A549 treated with Mapracorat at 1 μM for 4 hours (cell line): ENCODE measurements at places on chromosomes 3 and 15. TPM values are rescaled to one million over a fixed set of nuclear protein-coding genes. Genes with fewer than 3 reads are reported as not detected.

The CYP8B1 gene
- total RNA-seq: not detected in 5 replicates

The PIERCE2 gene
- total RNA-seq: 3.9 to 5.0 TPM (median 4.2 TPM) in 5 replicates

The TMEM89 gene
- not detected in 5 replicates for total RNA-seq

The HTR3E gene
- total RNA-seq: not detected in 5 replicates

The PLA2G4E gene
- total RNA-seq: not detected in 5 replicates

The IL17RB gene
- total RNA-seq: 0.75 to 1.2 TPM (median 0.86 TPM) in 5 replicates

The ATP2B2 gene
- total RNA-seq: 0.06 to 0.22 TPM (median 0.09 TPM) in 5 replicates

The HYAL1 gene
- 0.32 to 1.00 TPM (median 0.61 TPM) in 5 replicates for total RNA-seq

The TMC3 gene
- not detected in 5 replicates for total RNA-seq

The LRTM1 gene
- not detected in 5 replicates for total RNA-seq

The P2RY1 gene
- 0.35 to 0.52 TPM (median 0.49 TPM) in 5 replicates for total RNA-seq

The ENTPD3 gene
- 0.05 TPM in 1 of 5 replicates, not detected in the others for total RNA-seq

The ZIC1 gene
- 0.02 TPM in 1 of 5 replicates, not detected in the others for total RNA-seq

The ROPN1 gene
- not detected in 5 replicates for total RNA-seq

The CIB2 gene
- 25.7 to 28.9 TPM (median 27.6 TPM) in 5 replicates for total RNA-seq

The ZKSCAN7 gene
- total RNA-seq: not detected in 5 replicates

The NSUN3 gene
- total RNA-seq: 5.1 to 7.7 TPM (median 6.0 TPM) in 5 replicates

The IGF2BP2 gene
- total RNA-seq: 12.0 to 12.8 TPM (median 12.5 TPM) in 5 replicates

The KNG1 gene
- not detected in 5 replicates for total RNA-seq

The CX3CR1 gene
- total RNA-seq: 0.04 TPM in 1 of 5 replicates, not detected in the others

The CCDC54 gene
- total RNA-seq: not detected in 5 replicates

The BNC1 gene
- total RNA-seq: 0.72 to 0.95 TPM (median 0.76 TPM) in 5 replicates

The TMEM207 gene
- total RNA-seq: not detected in 5 replicates

The RBP2 gene
- total RNA-seq: not detected in 5 replicates

The IL5RA gene
- total RNA-seq: not detected in 5 replicates

The STRA6 gene
- total RNA-seq: 52.1 to 86.8 TPM (median 69.6 TPM) in 5 replicates

The CGNL1 gene
- 0.68 to 0.85 TPM (median 0.77 TPM) in 5 replicates for total RNA-seq

The CP gene
- total RNA-seq: 4.5 to 7.7 TPM (median 5.5 TPM) in 5 replicates

The PLA2G4F gene
- total RNA-seq: not detected in 5 replicates

The GPR160 gene
- 1.6 to 2.0 TPM (median 1.9 TPM) in 5 replicates for total RNA-seq

The CHST2 gene
- total RNA-seq: 0.48 to 1.2 TPM (median 0.91 TPM) in 5 replicates

The ADCY5 gene
- total RNA-seq: 0.22 to 0.88 TPM (median 0.30 TPM) in 5 replicates

The ZBED2 gene
- total RNA-seq: 0.10 to 0.32 TPM (median 0.22 TPM) in 5 replicates

The FANCD2OS gene
- not detected in 5 replicates for total RNA-seq

The NRROS gene
- total RNA-seq: not detected in 5 replicates

The SLC22A13 gene
- total RNA-seq: not detected in 5 replicates

The SHF gene
- 0.53 to 1.2 TPM (median 0.70 TPM) in 5 replicates for total RNA-seq

The CNTN6 gene
- total RNA-seq: not detected in 5 replicates

The HDC gene
- total RNA-seq: 0.08 to 0.10 TPM (median 0.08 TPM) in 3 of 5 replicates, not detected in the others

The CRABP1 gene
- total RNA-seq: 1.2 to 2.2 TPM (median 1.7 TPM) in 5 replicates

The GNAT1 gene
- 0.05 to 0.31 TPM in 2 of 5 replicates, not detected in the others for total RNA-seq

The LYZL4 gene
- total RNA-seq: not detected in 5 replicates

The MED12L gene
- 0.23 to 1.1 TPM (median 0.49 TPM) in 5 replicates for total RNA-seq

The OCA2 gene
- 0.17 to 0.34 TPM (median 0.27 TPM) in 5 replicates for total RNA-seq

The A4GNT gene
- total RNA-seq: not detected in 5 replicates

The LOXL1 gene
- total RNA-seq: 0.38 to 0.90 TPM (median 0.81 TPM) in 5 replicates

The LMAN1L gene
- total RNA-seq: not detected in 5 replicates

The PLCB2 gene
- 0.51 to 1.1 TPM (median 0.77 TPM) in 5 replicates for total RNA-seq

The CELF6 gene
- 0.10 to 0.25 TPM (median 0.17 TPM) in 4 of 5 replicates, not detected in the other for total RNA-seq

The C3orf62 gene
- total RNA-seq: 1.5 to 2.5 TPM (median 1.8 TPM) in 5 replicates

The CCDC33 gene
- 6.7 to 8.9 TPM (median 7.2 TPM) in 5 replicates for total RNA-seq
